Mononuclear cell (primary cell): ENCODE measurements at places on chromosomes 1 and 21. TPM values are rescaled to one million over a fixed set of nuclear protein-coding genes. Genes with fewer than 3 reads are reported as not detected.

The TMEM54 gene
- not detected for total RNA-seq

The PLA2G4A gene
- total RNA-seq: 2.2 TPM

The FNBP1L gene
- total RNA-seq: 2.2 TPM

The RNF2 gene
- total RNA-seq: 25.9 TPM

The DPH2 gene
- 6.7 TPM for total RNA-seq

The VHLL gene
- not detected for total RNA-seq

The OR2T2 gene
- 0.42 TPM for total RNA-seq

The PLA2G2C gene
- under 0.01 TPM for total RNA-seq

The CLCA4 gene
- total RNA-seq: not detected

The MYCL gene
- 5.0 TPM for total RNA-seq

The OR2L5 gene
- total RNA-seq: not detected

The TNN gene
- not detected for total RNA-seq

The ITLN1 gene
- 0.42 TPM for total RNA-seq

The LIPI gene
- total RNA-seq: not detected

The MIXL1 gene
- total RNA-seq: not detected

The NTMT2 gene
- total RNA-seq: not detected

The TTLL10 gene
- total RNA-seq: 0.42 TPM

The OPTC gene
- not detected for total RNA-seq

The RGS8 gene
- total RNA-seq: not detected

The ADORA1 gene
- not detected for total RNA-seq

The WNT2B gene
- total RNA-seq: 0.31 TPM

The CFHR5 gene
- total RNA-seq: not detected
